ENCODE measurements at places on chromosomes 7 and 10.

DNA sequence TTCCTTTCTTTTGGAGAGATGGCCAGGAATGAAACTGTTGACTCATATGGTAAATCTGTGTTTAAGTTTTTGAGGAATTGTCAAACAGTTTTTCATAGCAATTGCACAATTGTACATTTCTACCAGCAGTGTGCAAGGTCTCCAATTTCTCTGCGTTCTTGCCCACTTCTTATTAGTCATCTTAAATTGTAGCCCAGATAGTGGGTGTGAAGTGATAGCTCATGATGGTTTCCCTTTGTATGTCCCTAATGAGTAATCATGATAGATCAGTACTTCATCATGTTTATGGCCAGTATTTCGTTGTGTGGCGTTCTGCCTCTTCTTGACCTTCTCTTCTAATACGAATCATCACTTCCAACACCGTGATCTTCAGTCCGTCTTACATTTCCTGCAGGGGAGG, 136.3 kb downstream of the DOCK1 start:
- DNase-seq = peak; percentile 93

GRCh38 chr10:124323806-124324205, 94.9 kb downstream of the OAT start:
- DNase-seq = no peak

GRCh38 chr10:45518741-45519140, 144.7 kb downstream of the ALOX5 start:
- DNase-seq = no peak

DNA sequence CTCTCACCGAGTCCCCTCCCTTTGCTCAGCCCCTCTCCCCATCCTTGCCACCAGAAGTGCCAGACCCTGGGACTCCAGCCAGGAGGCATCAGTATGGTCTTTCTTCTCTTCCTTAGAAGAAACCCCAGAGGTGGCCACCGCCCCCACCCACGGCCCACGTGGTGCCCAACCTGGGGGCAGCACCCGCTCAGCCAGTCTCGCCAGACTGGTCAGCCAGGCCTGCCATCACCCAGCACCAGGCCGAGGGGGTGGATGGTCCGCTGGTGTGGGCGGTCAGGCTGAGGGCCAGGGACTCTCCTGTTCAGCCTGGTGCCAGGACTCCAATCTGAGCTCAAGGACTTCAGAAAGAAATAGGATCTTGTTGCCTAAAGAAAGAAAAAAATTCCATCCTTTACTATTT, 5.8 kb upstream of the CLDN4 start:
- no peak for DNase-seq

DNA sequence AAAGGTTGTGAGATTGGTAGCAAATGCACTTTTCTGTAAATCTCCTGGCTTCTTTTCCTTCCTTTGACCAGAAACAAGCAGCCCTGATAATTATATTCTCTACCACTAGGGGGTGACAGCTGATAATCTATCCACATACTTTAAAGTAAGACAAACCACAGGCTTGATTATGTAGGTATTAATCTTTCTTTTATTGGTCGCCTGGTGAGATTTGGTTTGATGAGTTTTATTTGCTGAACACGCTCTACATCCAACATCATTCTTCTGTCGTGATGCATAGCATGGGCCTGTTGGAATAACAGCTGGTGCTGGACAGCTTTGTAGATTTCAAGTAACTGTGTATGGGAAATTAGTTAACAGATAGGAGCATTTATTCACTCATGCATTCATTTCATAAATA, 63.5 kb downstream of the ZNF365 start:
- DNase-seq = peak; percentile 70

DNA sequence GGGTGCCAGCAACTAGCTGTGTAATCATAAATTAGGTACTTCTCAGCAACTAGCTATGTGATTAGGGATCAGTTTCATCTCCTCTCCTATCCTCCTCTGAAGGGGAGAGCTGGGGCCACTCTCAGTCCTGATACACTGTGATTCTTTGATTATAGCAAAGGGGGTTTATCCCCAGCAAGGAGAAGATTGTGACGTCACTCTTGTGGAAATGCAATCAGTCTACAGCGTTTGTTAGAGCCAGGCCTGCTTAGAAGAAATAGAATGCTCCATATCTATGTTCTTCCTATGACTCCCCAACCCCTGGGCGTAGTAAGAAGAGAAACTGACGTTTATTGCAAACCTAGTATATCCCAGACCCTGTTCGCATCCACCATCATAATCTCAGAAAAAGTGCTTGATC, 308.2 kb downstream of the GFRA1 start:
- DNase-seq = no peak

GRCh38 chr10:106973288-106973687, 191.2 kb downstream of the SORCS1 start:
- DNase-seq = no peak

DNA sequence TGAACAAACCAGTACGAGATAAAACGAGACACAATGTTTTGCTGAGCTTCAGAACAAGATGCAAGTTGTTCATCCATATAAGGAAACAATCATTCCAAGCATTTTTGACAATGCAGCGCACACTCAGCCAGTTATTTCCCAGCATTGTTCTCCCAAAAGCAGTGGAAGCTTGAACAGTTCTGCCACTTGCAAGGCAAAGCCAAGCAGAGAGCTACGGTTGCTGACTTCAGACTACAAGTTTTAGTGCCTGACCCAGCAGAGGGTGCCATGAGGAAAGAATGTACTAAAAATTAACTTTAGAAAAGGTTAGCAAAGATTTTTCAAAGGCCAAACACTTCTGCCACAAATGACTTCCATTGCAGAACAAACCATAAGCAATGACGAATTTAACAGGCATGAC, 152.5 kb downstream of the SLC25A13 start:
- DNase-seq = peak; percentile 29

- DNase-seq = no peak
Observed at GRCh38 chr7:4156190-4156589, 525.9 kb upstream of the FOXK1 start.

GRCh38 chr10:7283246-7283645, 127.6 kb downstream of the SFMBT2 start:
- no peak for DNase-seq

DNA sequence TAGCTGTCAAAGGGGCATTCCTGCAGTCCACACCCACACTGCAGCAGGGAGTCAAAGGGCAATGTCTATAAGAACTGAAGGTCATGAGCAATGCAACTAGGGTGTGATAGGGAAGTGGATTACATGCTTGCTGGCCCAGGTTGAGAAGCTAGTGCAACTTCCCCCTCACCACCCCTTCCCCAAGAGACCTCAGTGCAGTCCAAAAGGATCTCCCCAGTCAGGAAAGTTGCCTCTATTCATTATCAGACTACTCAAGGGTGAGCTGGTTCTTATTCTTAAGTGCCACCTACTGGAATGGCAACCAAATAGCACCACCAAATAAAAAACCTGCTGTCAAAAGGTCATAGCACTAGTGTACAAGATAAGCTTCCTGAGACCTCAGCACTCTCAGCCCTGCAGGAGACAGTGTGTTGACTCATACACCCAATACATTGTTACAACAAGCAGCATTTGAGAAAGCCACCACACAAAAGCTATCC, 28.2 kb downstream of the MTERF1 start:
- DNase-seq = peak; percentile 72

GRCh38 chr7:102286237-102287110, at the start of gene SH2B2:
Gene SH2B2, plus strand, starts transcription at chr7:102286868. Its CDS starts 13,683 bp downstream, at chr7:102300551.
- peak; percentile 58 for DNase-seq

DNA sequence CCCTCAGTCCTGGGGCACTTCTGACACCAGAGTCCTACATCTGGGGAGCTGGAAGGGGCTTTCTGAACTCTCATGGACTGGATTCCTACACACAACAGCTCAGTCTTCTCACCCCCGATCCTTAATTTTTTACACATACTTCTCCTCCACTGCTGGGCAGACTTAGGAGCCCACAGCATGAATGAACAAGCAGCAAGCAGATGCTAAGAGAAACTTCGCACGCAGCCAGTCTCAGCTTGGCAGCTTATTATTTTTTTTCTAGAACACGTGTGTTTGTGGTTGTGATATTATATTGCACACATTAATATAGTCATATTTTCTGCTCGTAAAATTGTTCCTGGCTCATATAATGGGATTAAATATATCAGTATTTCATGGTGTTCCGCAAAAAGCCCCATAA, 50.9 kb upstream of the LOXL4 start:
- no peak for DNase-seq

DNA sequence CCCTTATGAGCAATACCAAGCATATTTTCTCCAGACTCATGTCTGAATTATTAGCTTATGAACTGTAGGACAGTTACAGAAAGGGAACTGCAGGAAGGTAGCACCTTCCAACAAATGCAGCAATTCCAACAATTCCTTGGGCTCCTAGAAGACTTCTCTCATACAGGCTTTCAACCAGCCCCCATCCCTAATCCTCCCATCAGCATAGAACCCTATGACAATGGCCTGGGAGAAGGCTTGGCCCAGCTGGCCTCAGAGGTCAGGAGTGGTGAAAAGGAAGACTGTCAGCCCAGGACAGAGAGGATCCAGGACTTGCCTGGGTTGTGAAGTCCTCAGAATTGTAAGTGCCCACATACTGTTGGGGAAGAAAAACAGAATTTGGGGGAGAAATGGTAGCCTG, 5.9 kb downstream of the VPS41 start:
- no peak for DNase-seq

DNA sequence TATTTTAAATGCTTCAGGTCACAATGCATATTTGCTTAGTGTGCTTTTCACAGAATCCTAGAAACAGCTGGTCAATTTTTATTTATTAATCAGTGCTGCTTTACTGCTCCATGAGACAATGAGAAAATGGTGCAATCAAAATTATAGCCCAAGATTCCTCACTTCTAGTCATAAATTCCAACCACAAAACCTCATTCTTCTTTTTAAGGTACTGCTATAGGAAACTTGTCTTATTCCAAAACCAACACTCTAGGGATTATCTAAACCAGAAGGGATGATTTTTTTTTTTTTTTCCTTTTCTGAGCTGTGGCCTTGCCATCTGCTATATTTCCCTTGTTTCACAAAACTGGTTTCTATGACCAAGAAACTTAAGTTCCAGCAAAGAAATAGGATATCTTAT, 64.0 kb upstream of the SEMA3A start:
- peak; percentile 55 for DNase-seq

DNA sequence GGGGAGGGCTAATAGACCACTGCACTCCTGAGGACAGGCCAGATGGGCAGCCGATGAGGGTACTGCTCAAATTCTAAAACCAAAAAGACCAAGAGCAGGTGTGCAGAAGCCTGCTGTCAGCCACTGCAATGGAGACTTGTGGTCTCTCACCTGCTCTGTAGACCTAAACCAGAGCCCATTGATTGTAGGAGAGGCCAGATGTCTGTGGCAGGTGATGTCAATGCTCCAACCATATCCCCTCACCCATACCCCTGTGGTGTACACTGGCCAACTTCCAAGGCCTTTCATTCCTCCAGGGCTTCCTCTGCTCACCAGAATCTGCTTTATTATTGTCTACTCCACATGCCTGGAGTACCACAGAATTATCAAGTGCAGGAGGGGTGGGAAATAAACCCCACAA, 116.9 kb upstream of the CHST15 start:
- no peak for DNase-seq

DNA sequence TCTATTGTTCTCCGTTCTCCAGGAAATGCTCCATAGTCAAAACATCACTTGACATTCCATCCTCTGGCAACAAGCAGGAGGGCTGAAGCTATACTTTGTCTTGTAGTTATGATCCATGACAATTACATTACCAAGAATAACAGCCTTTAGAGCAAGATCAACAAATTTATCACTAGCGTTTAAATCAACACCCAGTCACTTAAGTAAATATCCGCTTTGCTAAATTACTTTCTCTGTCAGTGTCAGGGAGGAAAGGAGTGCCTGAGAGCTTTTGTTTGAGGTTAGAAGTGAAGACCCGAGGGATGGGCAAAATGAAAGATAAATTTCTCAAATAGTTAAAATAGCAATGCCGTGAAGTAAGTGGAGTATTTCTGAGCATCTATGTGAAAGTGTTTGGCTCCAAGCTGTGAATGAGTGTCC, 236.1 kb upstream of the BMPER start:
- no peak for DNase-seq

DNA sequence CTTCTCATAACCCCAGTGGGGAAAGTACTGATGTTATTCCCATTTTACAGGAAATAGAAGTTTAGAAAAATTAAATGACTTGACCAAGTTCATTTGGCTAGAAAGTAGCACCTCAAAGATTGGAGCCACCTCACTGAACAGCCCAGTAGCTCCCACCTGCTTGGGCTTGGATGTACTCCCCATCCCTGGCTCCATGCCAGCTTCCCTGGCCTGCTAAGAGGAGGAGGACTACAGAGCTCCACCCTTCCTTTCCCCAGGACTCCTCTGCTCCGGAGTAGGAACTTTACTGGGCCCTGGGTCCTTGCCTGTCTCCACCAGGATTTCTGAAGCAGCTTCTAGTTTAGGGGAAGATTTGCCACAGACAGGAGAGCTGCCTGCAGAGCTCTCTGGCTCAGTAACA, 3.1 kb downstream of the HPS6 start:
- DNase-seq = no peak

DNA sequence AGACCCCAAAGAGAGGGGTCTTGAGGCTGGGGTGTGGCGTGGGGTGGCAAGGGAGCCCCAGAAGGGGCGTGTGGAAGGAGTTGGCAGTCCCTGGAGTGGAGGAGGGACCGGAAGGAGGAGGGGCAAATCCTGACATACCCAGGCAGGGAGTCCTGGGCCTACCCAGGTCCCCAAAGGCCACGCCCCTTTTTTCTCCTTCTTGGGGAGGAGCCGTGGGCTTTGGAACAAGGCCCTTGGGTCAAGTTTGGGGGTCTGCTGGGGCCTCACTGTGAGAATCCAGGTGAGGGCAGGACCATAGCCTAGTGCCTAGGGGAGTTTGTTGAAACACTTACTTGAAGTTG, 1.2 kb upstream of the SMARCD3 start:
- peak; percentile 39 for DNase-seq

DNA sequence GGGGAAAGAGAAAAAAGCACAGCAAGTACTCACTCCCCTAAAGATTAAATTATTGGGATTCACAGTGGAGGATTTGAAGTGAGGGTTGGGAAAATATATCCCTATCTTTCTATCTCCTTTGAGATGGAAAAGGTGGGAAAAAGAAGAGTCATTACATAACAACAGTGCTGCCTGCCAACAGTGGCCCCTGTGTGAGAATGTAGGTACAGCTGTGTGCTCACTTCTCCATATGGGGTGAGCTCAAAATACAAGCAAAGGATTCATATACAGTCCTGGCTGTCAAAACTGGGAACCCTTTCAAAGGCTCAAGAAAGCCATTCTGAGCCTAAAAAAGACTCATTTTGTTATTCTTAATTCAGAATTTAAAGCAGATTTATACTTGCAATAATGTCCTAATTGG, 458.5 kb downstream of the GPAM start:
- no peak for DNase-seq

Data from iris pigment epithelial cell (primary cell).